Central memory CD8-positive, alpha-beta T cell (primary cell): ENCODE measurements at places on chromosomes 4 and X.

GRCh38 chr4:120819805-120820437 is 102.6 kb downstream of the PRDM5 start:
- H3K4me1 ChIP-seq: peaks cover 5% of the 10 kb centered on the region
- DNase-seq: no peak
- no peak overlapping the region for H3K4me3 ChIP-seq

DNA sequence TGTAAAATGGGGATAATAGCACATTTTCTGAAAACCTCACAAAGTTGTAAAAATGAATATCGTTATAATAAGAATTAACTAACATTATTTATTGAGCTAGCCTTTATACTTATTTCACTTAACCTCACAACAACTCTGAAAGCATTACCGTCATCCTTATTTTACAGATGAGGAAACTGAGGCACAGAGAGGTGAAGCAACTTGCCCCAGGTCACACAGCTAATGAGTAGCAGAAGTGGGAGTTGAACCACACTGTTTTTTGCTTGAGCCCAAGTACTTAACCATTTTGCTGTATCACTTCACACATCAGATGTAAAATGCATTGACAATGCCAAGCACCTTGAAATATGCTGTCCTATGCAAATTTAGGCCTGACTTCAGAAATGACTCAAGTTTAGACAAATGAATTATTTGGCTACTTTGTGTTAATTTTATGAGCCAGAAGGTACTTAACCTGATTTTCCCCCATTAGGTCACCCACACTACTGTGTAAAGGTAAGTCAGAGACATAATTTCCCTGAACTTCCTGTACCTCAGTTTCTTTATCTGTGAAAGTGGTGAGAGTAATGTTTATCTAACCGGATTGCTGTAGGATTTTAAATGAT is 23.1 kb downstream of the CD40LG start:
- peaks cover 49% of the 10 kb centered on the region for H3K4me1 ChIP-seq
- peaks cover 24% of the 10 kb centered on the region for H3K36me3 ChIP-seq
- H3K27me3 ChIP-seq: no peaks in the 10 kb centered on the region
- H3K27ac ChIP-seq: no peak overlapping the region

- DNase-seq: no peak
- H3K27me3 ChIP-seq: no peaks in the 10 kb centered on the region
- H3K36me3 ChIP-seq: no peaks in the 10 kb centered on the region
- H3K27ac ChIP-seq: no peak overlapping the region
Measured at GRCh38 chr4:75321484-75321883, 192.7 kb downstream of the RCHY1 start.

- H3K4me1 ChIP-seq: no peaks in the 10 kb centered on the region
- no peak overlapping the region for H3K27ac ChIP-seq
- no peaks in the 10 kb centered on the region for H3K36me3 ChIP-seq
- H3K4me3 ChIP-seq: no peak overlapping the region
- no peaks in the 10 kb centered on the region for H3K27me3 ChIP-seq
Measured at GRCh38 chrX:67893931-67894330, 350.1 kb downstream of the AR start.

- no peak overlapping the region for H3K27ac ChIP-seq
- no peak overlapping the region for H3K4me3 ChIP-seq
- no peak for DNase-seq
- peaks cover 10% of the 10 kb centered on the region for H3K4me1 ChIP-seq
- no peaks in the 10 kb centered on the region for H3K36me3 ChIP-seq
Measured at GRCh38 chrX:132094164-132094563, 33.7 kb downstream of the FRMD7 start.

- no peak overlapping the region for H3K4me3 ChIP-seq
- no peaks in the 10 kb centered on the region for H3K36me3 ChIP-seq
- H3K27me3 ChIP-seq: peaks cover 31% of the 10 kb centered on the region
- no peak overlapping the region for H3K27ac ChIP-seq
Measured at GRCh38 chr4:158946825-158947224, 156.1 kb upstream of the RAPGEF2 start.

DNA sequence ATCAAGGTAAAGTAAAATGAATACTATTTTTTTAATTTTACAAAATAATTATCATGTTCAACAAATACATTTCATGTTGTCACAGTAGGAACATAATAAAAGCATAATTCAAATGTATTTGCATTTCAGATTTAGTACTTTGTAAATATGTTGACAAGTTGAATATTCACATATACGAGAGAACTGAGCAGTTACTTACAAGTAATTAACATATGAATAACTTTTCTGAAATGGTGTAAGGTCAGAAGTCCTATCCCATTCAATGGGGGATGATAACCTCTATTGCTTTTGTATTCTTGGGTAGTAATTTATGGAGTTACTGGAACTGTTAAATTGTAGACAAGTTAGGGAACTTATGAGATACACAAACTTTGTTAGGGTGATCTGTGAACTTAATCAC is 191.1 kb downstream of the COX7B2 start:
- H3K4me1 ChIP-seq: no peaks in the 10 kb centered on the region
- no peak overlapping the region for H3K4me3 ChIP-seq
- no peak for DNase-seq
- no peak overlapping the region for H3K27ac ChIP-seq

GRCh38 chr4:5758741-5759140 is 47.7 kb downstream of the EVC start:
- no peak overlapping the region for H3K27ac ChIP-seq
- DNase-seq: no peak
- H3K27me3 ChIP-seq: no peaks in the 10 kb centered on the region
- no peak overlapping the region for H3K4me3 ChIP-seq
- no peaks in the 10 kb centered on the region for H3K4me1 ChIP-seq

DNA sequence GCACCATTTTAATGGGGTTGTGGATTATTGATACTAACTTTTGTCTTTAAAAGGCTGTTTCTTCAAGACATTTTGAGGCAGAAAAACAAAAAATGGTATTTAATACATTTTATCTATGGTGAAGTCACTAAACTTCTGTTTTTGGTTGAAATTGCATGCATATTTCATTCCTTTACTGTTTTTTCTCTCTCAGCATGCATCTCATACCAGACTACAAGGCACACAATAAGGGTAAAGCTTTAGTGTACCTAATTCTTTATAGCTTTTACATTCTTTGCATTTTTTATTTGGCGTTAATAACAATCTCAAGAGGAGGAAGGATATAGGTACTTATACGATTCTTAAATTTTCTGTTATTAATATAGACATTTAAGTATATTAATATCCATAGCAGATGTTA is 151.0 kb upstream of the DKK2 start:
- H3K36me3 ChIP-seq: peaks cover 2% of the 10 kb centered on the region
- H3K27me3 ChIP-seq: no peaks in the 10 kb centered on the region
- no peak for DNase-seq
- H3K4me1 ChIP-seq: no peaks in the 10 kb centered on the region

DNA sequence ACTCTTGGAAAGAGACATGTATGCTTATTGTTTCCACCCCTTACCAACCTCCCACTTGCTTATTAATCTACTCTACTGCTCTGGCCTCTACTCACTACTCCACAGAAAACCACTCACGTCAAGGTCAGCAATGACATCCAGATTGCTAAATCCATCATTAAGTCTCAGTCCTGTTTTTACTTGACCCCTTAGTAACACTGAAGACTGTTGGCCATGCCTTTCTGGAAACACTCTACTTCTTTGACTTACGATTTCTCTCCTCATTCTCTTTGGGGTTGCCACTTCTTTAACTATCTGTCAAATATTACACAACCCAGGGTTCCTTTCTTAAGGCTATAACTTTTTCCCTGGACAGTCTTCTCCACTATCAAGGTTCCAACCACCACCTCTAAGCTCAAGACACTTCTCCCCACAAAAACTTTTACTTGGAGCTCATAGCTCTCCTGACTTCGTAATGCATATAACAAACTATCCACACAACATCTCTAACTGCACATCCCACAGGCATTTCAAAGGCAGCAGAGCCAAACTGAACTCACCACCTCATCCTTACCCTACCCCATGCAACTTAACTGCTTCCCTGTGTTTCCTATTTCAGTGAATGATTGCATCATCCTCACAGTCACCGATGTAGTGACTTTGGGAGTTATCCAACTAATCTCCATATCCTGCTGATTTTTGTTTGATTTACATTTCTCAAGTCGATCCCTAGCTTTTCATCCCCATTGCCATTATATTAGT is 15.8 kb upstream of the MAGEA4 start:
- H3K27me3 ChIP-seq: no peaks in the 10 kb centered on the region
- no peak overlapping the region for H3K4me3 ChIP-seq
- DNase-seq: no peak
- H3K27ac ChIP-seq: no peak overlapping the region

GRCh38 chr4:2363056-2363721 is 55.3 kb downstream of the ZFYVE28 start:
- DNase-seq: no peak
- H3K27ac ChIP-seq: no peak overlapping the region
- peaks cover 19% of the 10 kb centered on the region for H3K4me1 ChIP-seq
- H3K36me3 ChIP-seq: peaks cover 2% of the 10 kb centered on the region
- H3K4me3 ChIP-seq: peak overlapping the region; percentile 75
- no peaks in the 10 kb centered on the region for H3K27me3 ChIP-seq

GRCh38 chr4:182240161-182241130 is 2.8 kb upstream of the TENM3 start:
- no peaks in the 10 kb centered on the region for H3K36me3 ChIP-seq
- no peak overlapping the region for H3K4me3 ChIP-seq
- no peak for DNase-seq

DNA sequence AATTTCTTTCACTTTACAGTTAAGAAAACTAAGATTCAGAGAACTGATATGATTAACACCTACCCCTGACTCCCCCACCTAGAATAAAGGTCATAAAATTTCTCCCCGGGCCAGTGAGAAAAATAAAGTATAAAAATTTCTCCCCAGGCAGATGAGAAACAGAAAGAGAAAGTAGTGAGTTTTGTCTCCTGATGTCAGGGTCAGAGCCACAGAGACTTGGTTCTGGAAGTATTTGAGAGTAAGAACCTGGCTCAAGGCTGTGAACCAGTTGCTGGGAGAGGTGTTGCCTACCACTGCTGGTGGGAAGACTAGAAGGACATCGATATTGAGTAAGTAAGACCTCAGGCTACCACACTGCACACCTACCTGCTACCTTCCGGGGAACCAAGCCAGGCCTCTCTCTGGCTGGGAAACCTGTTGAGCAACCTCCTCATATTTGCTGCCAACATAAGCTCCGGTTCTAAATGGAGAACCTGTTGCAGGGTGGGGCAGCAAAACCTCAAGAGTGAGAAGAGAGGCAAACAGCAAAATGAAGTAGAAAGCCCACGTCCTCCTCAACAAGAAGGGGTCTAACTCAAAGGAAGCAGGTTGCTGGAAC is 104.2 kb upstream of the PUDP start:
- H3K4me3 ChIP-seq: no peak overlapping the region
- no peak for DNase-seq
- H3K36me3 ChIP-seq: peaks cover 2% of the 10 kb centered on the region
- no peaks in the 10 kb centered on the region for H3K4me1 ChIP-seq

GRCh38 chr4:560731-561291 is 15.3 kb downstream of the TMEM271 start:
- H3K27ac ChIP-seq: no peak overlapping the region
- no peak overlapping the region for H3K4me3 ChIP-seq
- no peaks in the 10 kb centered on the region for H3K4me1 ChIP-seq
- H3K27me3 ChIP-seq: no peaks in the 10 kb centered on the region

GRCh38 chr4:6983544-6984142 is 59.5 kb upstream of the TADA2B start:
- peaks cover 55% of the 10 kb centered on the region for H3K4me1 ChIP-seq
- H3K36me3 ChIP-seq: peaks cover 11% of the 10 kb centered on the region
- no peaks in the 10 kb centered on the region for H3K27me3 ChIP-seq
- DNase-seq: no peak
- H3K4me3 ChIP-seq: no peak overlapping the region

- no peak overlapping the region for H3K4me3 ChIP-seq
- no peak for DNase-seq
- no peaks in the 10 kb centered on the region for H3K4me1 ChIP-seq
- no peak overlapping the region for H3K27ac ChIP-seq
Measured at GRCh38 chr4:177596035-177596434, 153.8 kb upstream of the AGA start.

DNA sequence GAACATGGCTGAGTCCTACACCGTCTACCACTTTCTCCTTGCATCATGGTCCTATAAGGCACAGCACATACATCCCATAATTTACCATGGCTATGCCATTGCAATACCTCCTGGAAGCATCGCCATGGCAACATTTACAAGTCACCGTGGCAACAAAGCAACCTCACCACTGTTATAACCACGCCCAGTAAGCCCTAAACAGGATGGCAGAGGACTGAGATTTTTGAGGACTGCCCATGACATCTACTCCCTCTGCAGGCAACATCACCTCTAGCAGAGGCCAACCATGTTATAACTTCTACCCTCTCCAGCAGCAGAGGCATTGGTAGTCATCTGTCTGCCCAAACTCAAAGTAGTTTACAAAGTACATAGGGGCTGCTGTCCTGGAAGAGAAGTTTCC is 29.7 kb downstream of the BCOR start:
- H3K27me3 ChIP-seq: no peaks in the 10 kb centered on the region
- no peak overlapping the region for H3K27ac ChIP-seq
- H3K36me3 ChIP-seq: peaks cover 29% of the 10 kb centered on the region
- DNase-seq: no peak
- peaks cover 52% of the 10 kb centered on the region for H3K4me1 ChIP-seq
